ENCODE measurements at places on chromosomes 12 and 14.
A peak's percentile ranks its signal among the peaks of the same experiment; 100 is the strongest.

DNA sequence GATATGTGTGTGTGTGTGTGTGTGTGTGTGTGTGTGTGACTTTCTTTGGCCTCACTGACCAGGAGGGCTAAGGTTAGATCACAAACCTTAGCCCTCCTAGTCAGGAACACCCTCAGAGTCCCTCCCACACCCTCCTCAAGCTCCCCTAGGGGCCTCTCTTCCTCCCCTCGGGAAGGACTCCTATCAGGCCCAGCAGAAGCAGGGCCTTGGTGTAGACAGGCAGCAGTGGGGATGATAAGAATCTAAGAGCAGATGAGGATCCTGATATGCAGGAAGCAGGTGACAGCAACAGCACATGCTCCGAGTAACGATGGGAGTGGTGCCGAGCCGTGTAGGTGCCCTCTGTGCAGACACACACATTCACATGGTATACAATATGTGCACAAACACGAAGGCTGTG lies 20.7 kb downstream of the PLEK2 start:
- no peak for DNase-seq

GRCh38 chr14:63745858-63746425 lies 18.1 kb upstream of the SGPP1 start:
- peak; percentile 8 for DNase-seq

- no peak for DNase-seq
Measured at GRCh38 chr12:3225154-3225795, 148.1 kb downstream of the TSPAN9 start.

DNA sequence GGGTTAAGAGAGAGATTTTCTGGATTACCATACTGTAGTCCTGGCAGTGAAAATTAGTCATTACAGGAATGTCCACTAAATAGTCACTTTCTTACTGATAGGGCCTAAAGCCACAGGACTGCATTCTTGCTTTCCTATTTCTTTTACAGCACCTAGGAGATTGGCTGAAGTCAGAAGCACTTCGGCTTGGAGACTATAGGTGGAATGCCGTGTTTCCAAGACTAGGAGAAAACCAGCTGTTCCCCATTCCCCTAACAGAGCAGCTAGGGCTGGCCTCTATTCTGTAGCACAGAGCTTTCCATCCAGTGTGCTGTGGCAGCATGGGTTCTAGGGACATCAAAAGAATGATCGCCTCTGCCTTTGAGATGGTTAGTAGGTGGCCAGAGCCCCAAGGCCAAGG lies 15.1 kb downstream of the PIGH start:
- no peak for DNase-seq

GRCh38 chr12:7959701-7960121 lies 23.7 kb upstream of the SLC2A3 start:
- DNase-seq: peak; percentile 60

GRCh38 chr12:56198836-56199235 lies 9.6 kb upstream of the SMARCC2 start:
- no peak for DNase-seq

DNA sequence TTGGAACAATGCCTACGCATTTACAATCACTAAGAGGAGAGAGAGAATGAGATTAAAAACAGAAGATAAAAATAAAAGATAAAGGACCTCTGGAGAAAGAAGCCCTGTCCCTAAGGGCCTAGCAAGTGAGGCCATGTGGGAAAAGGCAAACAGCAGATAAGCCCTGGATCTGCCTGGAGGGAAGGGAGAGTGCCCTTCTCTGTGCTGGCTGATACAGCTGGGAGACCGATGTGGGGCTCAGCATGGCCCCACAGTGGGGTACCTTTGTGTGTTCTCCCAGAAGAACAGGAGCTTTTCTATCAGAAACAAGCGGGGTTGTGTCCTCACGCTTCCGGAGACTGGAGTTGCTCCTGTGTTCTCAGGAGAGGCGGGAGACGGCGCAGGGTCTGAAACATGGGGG lies 59.9 kb downstream of the TMCC3 start:
- no peak for DNase-seq

DNA sequence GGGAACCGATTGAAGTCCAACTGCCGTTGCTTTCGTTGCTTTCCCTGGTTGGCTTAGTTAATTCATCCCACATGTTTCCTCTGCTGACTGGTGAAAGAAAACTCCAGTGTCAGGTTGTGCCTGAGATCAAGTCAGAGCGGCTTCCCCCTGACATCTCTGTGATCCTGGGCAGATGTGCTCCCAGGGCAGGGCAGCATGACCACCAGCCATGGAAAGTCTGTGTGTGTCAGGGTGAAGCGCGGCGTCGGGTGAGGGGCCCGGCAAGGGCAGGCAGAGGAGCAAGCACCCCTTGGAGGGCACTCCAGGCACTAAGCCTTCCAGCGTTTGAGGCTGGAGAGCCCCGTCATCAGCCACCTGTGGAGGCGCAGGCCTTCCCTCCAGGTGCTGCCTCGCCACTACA lies 54.5 kb upstream of the IGF1 start:
- DNase-seq: no peak

GRCh38 chr12:90321369-90321768 lies 612.7 kb upstream of the ATP2B1 start:
- DNase-seq: no peak

DNA sequence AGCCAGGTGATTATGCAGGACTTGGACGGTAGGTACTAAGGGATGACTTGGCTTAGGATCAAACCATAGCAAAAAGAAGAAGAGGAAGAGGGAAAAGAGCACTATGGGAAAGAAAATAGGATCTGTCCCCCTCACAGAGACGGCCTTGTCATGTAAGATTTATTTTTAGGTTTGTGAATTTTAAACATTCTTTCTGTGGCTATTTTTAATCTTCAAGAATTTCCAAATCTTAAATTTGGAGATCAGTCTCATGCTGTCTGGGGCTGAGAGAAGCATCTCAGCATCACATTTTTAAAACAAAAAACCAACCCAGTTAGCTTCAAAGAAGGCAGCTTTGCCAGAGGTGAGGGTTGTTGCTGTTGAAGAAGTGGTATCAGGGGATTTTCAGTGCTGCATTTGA lies 52.6 kb upstream of the STRN3 start:
- no peak for DNase-seq

GRCh38 chr12:2324387-2324786 lies 271.6 kb downstream of the CACNA1C start:
- no peak for DNase-seq

DNA sequence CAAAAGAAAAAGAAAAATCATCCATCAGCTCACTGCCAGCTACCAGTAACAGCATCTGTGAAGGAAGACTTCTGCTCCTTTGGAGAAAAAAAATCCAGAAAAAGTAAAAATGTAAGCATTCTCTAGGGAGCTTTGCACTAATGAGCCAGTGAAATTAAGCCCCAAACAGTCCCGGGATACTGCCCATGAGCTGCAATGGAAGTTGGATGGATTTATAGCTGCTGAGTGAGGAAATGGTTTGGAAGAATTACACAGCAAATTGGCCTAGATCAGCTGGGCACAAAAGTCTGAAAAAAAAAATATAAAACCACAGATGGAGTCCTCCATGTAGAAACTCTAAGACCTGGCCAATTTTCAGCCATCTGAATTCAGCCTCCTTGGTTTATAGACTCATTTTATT lies 462.9 kb upstream of the USP15 start:
- DNase-seq: no peak

DNA sequence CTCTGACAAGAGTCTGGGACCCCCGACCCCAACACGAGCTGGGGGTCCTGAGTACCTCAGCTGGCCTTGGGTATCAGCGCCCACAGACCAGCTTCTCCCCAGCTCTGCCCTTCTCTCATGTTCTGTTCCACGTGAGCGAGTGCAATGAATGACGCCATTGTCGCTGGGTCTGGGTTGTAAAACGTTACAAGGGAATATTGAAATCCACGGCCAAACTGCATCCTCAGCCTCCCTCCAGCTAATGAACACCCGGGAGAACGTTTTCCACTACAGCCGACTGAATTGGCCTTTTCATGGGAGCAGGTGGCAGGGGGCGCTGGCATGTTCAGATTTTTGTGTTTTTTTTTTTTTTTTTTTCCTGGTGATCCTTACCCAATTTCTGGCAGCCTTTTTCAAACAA lies 34.7 kb downstream of the TBX5 start:
- no peak for DNase-seq

- DNase-seq: no peak
Measured at GRCh38 chr12:69068448-69068847, 135.5 kb upstream of the CPM start.
